Astrocyte of the spinal cord (primary cell): ENCODE measurements at places on chromosomes 2 and 18.
A peak's percentile ranks its signal among the peaks of the same experiment; 100 is the strongest.

DNA sequence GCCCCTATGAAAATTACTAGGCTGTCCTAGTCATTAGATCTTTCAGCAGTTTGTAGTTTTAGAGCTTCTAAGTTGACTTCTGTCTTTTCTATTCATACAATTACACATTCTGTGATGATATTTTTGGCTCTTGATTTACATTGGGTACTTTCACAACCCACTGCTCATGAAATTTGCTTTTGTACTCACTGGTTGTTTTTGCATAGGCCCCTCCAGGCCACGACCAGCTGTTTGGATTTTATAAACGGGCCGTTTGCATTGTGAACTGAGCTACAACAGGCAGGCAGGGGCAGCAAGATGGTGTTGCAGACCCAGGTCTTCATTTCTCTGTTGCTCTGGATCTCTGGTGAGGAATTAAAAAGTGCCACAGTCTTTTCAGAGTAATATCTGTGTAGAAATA lies 193.8 kb downstream of the RPIA start:
- no peak for DNase-seq

DNA sequence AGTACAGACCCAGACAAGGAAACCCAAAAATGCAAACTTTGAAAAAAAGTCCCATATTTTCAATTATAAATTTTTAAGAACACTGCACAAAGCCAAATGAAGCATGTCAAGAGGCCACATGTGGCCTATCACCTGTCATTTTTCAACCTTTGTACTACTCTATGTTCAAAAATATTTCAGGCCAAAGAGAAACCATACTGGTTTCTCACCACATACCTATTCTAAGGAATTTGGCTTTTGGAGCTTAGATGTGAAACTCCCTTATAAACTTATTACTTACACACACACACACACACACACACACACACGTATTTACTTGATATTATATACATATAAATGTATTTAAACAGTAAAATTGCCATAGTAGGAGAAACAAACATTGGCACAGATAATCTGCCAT lies 338.7 kb downstream of the TXNL1 start:
- DNase-seq = no peak

GRCh38 chr18:30277676-30278075 lies 764.9 kb downstream of the DSC3 start:
- peak; percentile 0 for DNase-seq

DNA sequence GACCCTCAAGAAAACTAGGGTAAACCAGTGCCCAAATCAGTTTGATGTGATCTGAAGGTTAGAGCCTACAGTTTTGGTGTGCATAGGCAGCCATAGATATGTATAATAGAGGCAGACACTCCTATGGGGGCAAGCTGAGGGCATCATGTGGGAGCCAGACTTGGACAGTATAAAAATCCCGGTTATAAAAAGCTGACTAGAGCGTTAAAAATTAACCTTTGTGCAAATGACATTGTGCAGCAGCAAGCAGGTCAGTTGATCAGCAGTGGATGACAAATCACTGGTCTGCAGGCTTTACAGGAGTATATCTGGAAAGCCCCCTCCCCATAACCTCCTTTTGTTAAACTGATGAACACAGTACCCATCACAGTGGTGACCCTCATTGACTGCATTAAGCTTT lies 107.8 kb downstream of the CTNNA2 start:
- no peak for DNase-seq

GRCh38 chr2:11977766-11978524 lies 231.5 kb downstream of the LPIN1 start:
- no peak for DNase-seq

- no peak for DNase-seq
Observed at GRCh38 chr2:112821142-112821541, 15.4 kb downstream of the IL1B start.

DNA sequence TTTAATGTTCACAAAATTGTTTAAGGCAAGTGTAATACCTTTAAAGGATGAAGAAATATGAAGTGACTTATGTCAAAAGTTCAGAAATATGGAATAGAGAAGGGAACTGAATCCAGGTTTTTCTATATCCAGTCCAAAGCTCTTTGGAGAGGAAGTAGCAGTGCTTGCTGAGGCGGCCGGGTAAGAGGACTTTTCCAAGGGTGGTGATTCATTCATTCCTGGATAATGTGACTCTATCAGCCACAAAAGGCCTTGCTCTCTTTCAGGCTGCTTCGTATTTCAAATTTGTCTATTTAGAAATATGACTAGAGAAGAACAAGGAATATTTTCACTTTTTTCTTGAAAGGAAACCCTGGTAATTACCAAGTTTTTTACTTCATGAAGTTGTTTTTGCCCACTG lies 830.1 kb upstream of the ZEB2 start:
- peak; percentile 70 for DNase-seq

GRCh38 chr2:75390169-75390568 lies 170.6 kb downstream of the EVA1A start:
- DNase-seq = no peak

DNA sequence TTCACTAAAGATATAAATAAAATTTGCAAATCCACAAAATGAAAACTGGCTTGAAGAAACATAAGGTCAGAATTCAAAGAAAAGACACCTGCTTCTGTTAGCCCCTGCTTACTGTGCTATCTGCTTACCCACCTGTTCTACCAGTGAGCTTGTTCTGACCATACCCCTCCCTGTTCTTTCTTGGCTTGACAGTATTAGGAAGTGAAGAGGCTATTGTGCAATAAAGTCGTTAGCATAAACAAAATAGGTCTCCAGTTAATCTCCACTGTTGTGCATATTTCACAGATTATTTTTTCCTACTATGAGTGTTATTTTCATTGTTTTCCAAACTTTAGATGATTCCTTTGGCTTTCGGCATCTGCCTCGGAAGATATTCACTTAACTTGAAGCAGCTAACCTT lies 322.1 kb downstream of the CCDC85A start:
- no peak for DNase-seq

- no peak for DNase-seq
Observed at GRCh38 chr18:69865776-69866175, 81.9 kb downstream of the CD226 start.

DNA sequence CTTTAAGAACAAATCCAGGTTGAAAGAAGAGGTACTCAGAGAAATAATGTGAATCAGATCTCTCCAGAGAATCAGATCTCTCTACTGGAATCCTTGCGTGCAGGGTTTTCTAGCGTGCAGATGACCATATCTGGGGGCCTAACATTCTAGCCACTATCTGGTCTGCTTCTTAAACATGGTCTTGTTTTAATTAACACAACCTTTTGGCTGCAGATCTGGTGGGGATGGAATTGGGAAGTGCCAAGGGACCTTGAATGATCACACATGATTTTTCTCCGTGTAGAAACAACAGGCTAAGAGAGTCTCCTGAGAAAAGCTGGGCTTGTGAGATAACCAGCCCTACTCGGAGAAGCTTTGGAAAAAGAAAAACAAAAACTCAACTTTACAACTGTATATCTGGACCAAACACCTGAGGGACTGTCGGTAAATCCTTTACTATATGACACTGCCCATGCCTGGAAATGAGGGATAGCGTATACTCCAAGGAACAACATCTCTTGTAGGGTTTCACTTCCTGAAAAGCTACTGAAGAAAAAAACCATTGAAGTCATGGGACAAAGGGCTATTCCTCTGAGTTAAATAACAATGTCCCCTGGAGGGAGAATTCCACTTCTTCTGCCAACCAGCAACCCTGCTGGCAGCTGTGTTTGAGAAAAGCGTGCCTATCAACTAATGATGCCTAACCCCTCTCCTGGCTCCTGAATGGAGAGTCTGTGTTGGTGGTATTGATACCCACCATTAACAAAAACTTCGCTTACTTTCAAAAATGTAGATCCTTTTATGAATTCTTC lies 171.0 kb upstream of the REV1 start:
- DNase-seq = no peak

DNA sequence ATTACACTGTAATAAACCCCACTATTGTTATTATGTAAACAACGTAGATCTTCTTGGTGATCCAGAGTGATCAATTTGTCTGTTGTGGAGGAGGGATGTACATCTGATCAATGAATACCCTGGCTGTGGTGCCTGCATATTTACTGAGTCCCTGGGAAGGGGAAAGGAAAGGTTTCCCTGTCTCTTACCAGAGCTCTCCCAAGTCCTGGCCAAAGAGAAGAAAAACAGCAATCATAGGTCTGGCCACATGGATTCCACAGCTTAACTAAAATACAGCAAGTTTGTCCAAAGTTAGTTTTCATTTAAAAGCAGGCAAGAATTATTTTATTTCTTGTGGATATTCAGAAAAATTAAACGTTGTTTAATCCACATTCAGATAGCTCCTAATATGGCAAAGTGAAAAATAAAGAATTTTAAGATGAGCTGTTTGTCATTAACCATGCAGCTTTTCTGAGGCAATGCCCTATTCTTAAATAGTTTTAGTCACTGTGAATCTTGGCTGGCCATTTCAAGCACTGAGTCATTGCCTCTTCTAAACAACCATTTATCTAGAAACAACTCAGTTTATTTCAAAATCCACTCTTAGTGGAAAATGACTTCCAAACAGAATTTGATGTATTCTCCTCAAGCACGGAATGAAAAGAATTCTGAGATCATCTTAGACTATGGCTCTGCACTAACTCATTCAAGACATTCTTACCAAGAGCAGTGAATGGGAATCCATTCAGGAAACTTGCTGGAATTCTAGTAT lies 1004.4 kb upstream of the CDH2 start:
- DNase-seq = peak; percentile 95

- DNase-seq = peak; percentile 81
Observed at GRCh38 chr2:128638341-128639119, 319.9 kb upstream of the HS6ST1 start.

- DNase-seq = peak; percentile 39
Observed at GRCh38 chr18:76805221-76805620, 17.1 kb upstream of the ZNF236 start.

- no peak for DNase-seq
Observed at GRCh38 chr2:12326449-12327190, 390.1 kb upstream of the TRIB2 start.
